ENCODE measurements at places on chromosomes 4 and X.

- no peak for DNase-seq
Observed at GRCh38 chrX:48278958-48279357, 23.8 kb downstream of the SSX1 start.

GRCh38 chrX:136738049-136738729 is 42.5 kb downstream of the ARHGEF6 start:
- no peak for DNase-seq

GRCh38 chrX:119762718-119763117 is 4.3 kb downstream of the SOWAHD start:
- no peak for DNase-seq

DNA sequence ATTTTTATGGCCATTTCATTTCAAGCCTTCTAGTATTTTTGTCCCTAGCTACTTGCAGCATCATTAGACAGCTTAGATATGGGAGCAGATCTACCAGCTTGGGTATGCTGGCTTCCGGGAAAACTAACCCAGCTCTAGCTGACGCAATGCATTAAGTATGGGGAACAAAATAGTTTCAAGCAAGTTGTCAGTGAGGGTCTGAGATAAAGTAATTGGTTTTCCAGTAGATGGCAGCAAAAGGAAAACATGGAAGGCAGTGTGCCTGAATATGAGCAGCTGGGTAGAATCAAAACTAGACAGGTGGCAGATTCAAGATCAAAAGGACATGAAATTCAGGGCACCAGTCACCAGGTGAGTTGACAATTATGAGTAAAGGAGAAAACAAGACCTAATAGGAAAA is 340.9 kb upstream of the CTSO start:
- no peak for DNase-seq

DNA sequence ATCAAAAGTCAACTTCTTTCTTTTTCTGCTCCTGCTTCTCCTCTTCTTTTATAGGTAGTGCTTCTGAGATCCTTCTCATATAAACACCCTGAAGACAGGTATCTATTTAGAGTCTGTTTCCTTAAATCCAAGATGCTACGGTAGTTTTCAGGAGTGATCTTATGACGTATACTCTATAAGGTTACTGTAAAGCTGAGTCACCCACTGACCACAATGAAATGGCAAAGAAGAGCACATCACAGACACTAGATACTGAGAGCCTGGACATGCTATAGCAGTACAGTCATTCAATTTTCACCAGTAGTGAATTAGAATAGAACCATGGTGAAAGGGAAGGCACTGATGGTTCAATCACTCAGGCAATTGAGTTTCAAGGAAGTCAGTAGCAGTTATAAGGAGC is 412.5 kb downstream of the ADAM29 start:
- DNase-seq = no peak

GRCh38 chr4:140004549-140004895 is 149.5 kb downstream of the MAML3 start:
- DNase-seq = no peak

DNA sequence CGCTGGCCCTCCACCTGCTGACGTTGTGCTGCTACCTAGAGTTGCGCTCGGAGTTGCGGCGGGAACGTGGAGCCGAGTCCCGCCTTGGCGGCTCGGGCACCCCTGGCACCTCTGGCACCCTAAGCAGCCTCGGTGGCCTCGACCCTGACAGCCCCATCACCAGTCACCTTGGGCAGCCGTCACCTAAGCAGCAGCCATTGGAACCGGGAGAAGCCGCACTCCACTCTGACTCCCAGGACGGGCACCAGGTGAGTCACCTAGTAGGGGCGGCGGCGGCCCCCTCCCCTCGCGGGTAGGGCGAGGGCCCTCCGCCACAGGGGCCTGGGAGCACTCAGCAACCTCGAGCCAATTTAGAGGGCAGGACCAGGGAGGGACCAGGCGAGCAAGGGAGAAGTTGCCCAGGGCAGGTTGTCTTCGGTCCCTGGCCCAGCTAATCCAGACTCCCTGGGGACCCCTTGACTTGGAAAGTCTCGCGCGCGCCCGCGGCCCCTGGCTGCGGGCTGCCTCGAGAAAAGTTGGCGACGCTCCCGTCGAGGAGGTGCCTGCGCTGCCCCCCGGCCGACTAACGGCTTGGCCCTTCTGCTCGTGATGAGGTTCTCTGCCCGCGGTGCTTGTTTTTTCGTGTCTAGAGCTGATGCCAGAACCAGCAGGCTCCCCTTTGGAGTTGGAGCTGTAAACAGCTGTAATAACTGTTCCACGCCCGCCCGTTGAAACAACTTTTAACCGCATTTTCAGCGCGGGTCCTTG is 717 bp downstream of the EDA start:
- DNase-seq = no peak

DNA sequence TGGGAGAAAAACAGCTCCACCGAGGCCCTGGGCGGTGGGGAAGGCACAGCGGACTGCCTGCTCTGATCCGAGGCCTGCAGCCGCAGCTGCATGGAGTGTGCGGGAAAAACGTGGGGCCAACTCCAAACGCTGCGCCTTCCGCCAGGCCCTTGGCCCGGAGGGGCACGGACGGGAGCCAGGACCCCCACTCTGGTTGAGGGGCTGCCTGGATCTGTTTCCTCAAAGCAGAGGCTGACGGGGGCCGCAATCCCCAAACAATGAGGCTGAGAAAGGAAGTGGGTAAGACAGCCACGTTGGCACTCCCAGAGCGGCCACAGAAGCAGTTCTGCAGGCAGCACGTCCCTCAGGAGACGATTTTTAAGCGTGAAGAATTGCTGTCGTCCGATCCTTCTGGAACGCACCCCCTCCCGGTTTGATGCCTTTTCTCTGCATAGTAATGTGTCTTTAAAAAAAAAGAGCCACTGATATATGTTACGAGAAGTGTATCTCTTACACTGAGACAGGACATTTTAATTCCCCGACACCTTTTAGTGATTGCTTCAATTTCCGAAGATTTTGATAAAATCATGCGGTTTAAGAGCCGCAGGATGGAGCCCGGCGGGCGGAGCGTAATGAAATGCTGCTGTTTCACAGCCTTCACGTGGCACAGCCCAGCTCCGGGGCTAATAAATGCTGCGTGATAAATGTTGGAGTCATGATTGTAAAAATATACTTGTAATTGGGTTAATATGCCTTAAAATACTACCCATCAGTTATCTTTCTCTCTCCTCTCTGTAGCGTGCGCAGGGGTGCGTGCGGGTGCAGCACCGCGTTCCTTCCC is 85.7 kb downstream of the FAM53A start:
- no peak for DNase-seq

DNA sequence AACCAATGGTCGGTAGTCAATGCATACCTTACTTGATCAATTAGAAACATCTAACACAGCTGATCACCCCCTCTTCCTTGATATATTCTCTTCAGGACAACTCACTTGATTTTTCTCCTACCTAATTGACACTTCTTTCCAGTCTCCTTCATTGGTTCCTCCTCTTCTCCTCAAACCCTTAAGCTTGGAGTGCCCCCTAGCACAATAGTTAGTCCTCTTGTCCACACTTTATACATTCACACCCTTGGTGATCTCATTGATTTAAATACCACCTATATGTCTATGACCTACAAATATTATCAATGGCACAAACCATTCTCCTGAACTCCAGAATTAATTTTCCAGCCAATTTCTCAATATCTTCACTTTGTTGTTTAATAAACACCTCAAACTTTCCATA is 724.0 kb downstream of the ADGRL3 start:
- no peak for DNase-seq

- DNase-seq = no peak
Observed at GRCh38 chr4:74109870-74110605, 11.0 kb upstream of the CXCL2 start.

DNA sequence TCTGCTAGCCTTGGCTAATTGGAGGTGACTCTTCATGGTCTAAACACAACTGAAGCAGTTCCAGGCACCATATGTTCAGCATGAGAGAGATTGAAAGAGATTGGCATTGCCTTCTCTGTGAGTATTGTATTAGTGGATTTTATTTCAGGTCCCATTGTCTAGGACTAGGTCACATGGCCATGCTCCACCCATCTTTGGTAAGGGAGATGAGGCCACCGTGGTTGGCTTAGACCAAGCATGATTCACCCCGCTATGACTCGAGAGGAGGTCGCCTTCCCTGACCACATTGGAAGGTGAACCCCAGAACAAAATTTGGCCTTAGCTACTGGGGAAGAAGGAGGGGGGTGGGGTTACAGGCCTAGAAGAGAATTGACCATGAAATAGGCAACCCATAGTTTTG is 109.9 kb upstream of the BCOR start:
- DNase-seq = peak; percentile 3

DNA sequence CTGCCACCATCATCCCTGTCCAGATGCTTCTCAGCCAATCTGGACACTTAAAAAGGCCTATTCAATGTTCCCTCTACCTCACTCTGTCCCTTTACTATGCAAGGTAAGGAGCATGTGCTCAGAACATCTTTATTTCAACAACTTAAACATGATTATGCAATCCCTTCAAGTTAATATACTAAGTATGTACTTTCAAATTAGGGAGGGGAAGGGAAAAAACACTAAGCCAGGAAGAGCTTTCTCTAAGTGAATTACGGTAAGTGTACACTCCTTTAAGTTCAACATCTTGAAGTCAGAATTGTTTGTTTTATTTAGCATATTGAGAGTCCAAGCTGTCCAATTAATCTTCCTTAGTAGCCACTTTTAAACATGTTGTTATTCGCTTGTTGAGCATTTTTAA is 14.1 kb downstream of the SLC10A7 start:
- no peak for DNase-seq

GRCh38 chrX:10049236-10049635 is 82.1 kb downstream of the CLDN34 start:
- no peak for DNase-seq

- DNase-seq = peak; percentile 50
Observed at GRCh38 chrX:130086447-130087206, 23.7 kb downstream of the ELF4 start.

DNA sequence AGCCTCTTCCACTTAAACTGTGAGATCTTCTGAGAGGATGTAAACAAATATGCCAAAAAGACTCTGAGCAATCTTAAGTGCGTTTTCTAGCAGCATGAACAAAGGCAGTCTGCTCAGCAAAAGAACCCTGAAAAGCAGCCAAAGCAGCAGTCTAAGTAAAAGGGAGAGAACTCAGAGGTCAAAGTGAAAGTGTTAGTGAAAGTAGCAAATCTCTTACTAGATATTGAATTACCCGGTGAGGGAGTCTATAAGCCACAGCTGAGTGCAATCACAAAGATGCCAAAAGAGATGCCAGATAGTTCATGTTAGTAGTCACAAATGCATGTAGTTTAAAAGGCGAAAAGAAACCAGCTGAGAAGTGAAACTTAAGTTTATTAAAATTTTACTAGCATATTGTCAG is 7.9 kb upstream of the GNRHR start:
- DNase-seq = no peak

DNA sequence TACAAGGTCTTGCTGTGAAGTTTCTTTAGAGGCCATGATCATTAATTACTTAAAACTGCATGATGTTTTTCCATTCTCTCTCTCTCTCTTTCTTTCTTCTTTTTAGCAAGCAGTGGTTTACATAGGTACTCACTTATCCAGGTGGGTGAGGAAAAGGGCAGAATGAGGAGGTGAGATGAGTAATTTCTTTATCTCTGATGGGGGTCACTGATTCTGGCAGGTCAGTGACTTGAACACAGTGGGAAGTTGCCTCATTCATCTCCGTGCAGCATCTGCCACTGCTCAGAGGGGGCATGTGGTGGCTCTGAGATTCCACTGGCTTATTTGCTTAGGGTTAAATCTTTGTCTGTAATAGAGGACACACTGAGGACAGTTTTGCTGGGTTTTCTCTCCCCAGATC is 62.6 kb downstream of the FAM114A1 start:
- no peak for DNase-seq

GRCh38 chr4:76087007-76087769 is 12.7 kb downstream of the ART3 start:
- DNase-seq = no peak

GRCh38 chrX:152313529-152314302 is 137.4 kb downstream of the GABRA3 start:
- DNase-seq = no peak

GRCh38 chr4:20393486-20394100 is 141.9 kb downstream of the SLIT2 start:
- no peak for DNase-seq

- no peak for DNase-seq
Observed at GRCh38 chrX:109818976-109819375, 85.9 kb upstream of the ACSL4 start.

DNA sequence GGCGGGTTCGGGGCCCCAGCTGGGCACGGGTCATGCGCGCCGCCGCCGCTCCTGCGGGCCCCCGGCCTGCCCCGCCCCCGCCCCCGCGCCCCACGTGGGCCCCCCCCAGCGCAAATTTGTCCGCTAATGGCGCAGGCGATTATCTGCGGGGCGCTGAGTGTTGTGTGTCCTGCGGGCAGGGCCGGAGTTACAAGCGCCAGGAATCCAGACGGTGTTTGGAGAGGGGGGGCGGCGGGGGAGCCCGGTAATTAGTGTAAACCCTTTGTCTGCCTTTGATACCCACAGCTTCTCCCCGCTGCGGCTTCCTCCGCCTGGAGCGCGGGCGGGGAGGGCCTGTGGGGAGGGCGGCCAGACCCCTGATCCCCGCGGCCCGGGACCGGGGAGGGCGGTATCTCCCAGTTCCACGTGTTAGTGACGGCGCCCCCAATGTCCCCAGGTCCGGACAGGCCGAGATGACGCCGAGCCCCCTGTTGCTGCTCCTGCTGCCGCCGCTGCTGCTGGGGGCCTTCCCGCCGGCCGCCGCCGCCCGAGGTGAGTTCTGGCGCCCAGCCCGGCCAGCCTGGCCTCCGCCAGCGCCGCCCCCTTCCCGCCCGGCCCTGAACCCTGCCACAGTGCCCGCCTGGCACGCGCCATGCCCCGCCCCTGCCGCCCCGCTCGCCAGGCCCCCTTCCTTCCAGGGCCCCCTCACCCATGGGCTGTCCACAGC is 761 bp downstream of the FGFRL1 start:
- DNase-seq = peak; percentile 23

DNA sequence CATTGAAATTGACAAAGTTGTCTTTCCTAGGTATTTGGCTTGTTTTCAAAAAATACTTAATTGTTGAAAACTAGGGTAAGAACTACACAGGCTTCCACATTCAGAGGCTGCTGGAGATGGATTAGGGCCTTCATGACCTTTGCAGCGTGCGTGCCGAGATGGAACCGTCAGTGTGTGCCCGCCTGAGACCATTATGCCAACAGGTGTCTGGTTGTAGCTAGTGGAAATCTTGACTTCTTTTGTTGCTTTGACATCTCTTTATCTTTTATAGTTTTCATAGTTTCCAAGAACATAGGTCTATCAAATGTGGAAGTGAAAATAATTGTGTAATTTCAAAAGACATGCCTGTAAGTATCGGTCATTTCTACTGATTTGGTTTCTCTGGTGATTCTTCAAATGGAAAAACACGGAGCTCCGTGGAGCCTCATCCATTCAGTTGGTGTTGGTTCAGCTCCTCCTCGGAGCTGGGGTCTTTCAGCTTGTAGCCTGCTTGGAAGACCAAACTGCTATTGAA is 38.9 kb upstream of the CLCN4 start:
- DNase-seq = no peak

- DNase-seq = no peak
Observed at GRCh38 chr4:109215506-109215905, 87.0 kb downstream of the COL25A1 start.

GRCh38 chr4:27360790-27361267 is 500.2 kb downstream of the STIM2 start:
- no peak for DNase-seq
